Stimulated activated CD4-positive, alpha-beta T cell treated with anti-CD3 and anti-CD28 coated beads, Interleukin-2, amount 100 ng/mL, for 24 hours (primary cell): ENCODE measurements at places on chromosomes 16 and 17.

DNA sequence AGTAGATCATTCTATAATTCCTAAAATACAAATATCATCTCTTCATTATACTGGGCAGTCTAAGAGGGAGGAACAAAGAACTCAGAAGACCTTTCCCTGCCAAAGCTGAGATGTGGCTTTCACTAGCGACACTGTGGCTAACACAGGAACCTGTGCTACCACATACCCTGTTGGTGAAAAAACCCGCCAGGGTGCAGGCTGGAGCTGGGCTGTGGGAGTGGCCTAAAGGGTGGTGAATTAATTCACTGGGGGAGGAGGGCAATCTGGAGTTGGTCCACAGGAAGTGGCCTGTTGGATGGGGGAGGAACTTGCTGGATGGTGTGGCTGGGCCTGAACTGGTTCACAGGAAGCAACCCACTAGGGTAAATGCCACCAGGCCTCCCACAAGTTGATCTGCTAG lies 7.4 kb downstream of the ZNF594 start:
- DNase-seq: no peak

DNA sequence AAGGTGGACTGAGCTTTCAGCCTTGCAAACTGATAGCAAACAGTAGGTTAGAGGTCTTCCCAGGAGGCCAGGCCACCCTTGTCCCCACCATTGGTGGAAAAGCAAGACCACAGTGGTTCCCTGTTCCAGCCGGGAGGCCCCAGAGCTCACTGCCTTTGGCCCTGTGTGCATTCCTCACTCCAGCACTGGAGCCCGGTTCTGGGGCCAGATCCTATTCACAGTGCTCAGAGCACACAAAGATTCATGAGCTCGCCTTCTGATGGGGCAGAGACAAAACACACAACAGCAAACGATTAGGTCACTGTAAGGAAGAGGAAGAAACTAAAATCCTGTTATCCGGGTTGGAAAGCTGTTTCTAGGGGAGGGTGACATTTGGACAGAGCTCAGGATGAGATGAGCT lies 5.6 kb upstream of the PGS1 start:
- DNase-seq: no peak

DNA sequence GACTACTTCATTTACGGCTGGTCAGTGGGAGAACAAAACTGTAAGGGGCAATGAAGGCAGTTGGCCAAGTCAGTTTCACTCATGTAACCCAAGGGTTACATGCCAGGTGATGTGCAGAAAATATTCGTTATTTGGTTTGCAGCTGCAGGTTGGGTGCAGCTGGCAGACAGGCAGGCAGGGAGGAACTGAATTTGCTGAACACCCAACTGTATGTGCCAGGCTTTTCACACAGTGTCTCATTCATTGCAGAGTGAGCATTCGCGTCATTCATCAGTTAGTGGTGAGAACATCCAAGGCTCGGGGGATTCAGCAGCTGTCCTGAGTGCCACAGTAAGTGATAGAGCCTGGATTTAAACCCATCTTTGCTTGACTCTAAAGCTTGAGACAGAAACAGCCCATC lies 59.7 kb downstream of the ABCC6 start:
- DNase-seq: no peak

- no peak for DNase-seq
Measured at GRCh38 chr16:80585764-80586163, 45.0 kb downstream of the DYNLRB2 start.

DNA sequence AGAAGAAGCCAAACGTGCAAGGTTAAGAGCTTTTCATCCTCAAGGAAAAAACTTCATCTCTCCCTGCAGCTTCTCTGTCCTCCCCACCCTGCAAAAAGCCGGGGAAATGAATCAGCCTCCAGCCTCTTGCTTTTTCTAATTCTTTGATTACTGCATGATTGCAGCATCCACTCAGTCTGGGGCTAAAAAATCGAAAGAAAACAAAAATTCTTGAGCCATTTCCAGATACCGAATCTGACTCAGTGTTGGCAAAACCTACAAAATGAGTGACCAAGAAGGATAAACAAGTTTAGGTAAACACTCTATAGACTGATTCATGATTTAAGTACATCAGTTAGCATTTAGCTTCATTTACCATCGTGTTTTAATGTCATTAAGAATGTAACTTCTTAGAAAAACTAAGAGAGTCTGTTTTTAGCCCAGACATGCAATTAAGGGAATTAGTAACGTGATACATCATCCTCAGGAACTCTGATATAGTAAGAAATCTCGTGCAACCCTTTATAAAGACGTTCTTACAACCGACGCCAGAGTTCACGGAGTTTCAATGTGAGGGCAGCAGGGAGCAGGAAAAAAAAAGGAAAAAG lies 287.3 kb upstream of the FOXF1 start:
- no peak for DNase-seq

GRCh38 chr17:69451416-69452394 lies 37.2 kb downstream of the MAP2K6 start:
- no peak for DNase-seq

GRCh38 chr17:39208893-39209292 lies 8.8 kb downstream of the RPL19 start:
- no peak for DNase-seq
